ENCODE measurements at places on chromosomes 4 and X.

- DNase-seq, result no peak
- H3K36me3 ChIP-seq, result peaks cover 18% of the 10 kb centered on the region
- H3K27me3 ChIP-seq, result no peaks in the 10 kb centered on the region
- no peak overlapping the region for H3K4me3 ChIP-seq
- no peaks in the 10 kb centered on the region for H3K4me1 ChIP-seq
- no peak overlapping the region for H3K27ac ChIP-seq
Measured at GRCh38 chrX:134502686-134503085, 42.7 kb downstream of the HPRT1 start.

DNA sequence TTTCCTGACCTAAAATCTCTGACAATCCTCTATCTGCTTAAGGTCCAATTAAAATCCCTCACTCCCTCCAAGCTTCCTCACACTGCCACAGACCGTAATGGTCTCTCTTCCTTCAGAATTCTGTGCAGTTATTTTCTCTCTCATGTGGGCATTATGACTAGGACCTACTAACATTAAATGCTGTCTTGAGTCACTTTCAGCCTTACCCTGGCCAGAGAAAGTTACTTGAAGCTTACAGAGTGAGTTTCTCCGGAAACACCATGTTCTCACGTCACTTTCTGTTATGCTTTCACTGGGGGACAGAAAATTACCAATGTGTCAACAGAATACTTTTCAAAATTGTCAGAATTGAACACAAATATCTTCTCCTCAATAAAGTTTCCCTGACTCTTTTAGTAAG is 271.8 kb downstream of the INPP4B start:
- H3K27me3 ChIP-seq, result no peaks in the 10 kb centered on the region
- no peak for DNase-seq

GRCh38 chrX:41386222-41386990 is 52.4 kb downstream of the DDX3X start:
- DNase-seq, result no peak
- peaks cover 18% of the 10 kb centered on the region for H3K4me1 ChIP-seq

- H3K4me1 ChIP-seq, result peaks cover 8% of the 10 kb centered on the region
- no peak overlapping the region for H3K4me3 ChIP-seq
- H3K27ac ChIP-seq, result no peak overlapping the region
- DNase-seq, result no peak
- peaks cover 16% of the 10 kb centered on the region for H3K36me3 ChIP-seq
- H3K27me3 ChIP-seq, result no peaks in the 10 kb centered on the region
Measured at GRCh38 chr4:38343608-38344007, 320.4 kb upstream of the KLF3 start.

DNA sequence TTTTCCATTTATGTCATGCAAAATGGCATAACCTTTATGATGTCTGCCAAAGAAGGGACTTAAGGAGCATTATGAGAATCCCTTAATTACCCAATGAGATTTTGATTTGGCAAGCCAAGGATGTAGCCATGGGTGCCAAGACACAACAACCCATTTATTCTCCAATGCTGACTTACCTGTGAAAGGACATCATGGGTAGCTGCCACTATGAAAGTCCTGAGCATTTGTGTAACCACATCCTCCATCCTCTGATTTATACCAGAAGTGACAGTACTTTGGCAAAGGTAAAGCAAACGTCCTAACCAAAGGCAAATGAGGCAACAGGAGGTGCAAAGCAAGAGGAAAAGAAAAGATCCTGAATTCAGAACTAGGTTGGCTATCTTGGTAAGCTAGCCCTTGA is 87.3 kb upstream of the EMCN start:
- H3K27ac ChIP-seq, result no peak overlapping the region
- no peak overlapping the region for H3K4me3 ChIP-seq
- H3K27me3 ChIP-seq, result no peaks in the 10 kb centered on the region
- no peak for DNase-seq
- no peaks in the 10 kb centered on the region for H3K36me3 ChIP-seq

- H3K27me3 ChIP-seq, result no peaks in the 10 kb centered on the region
- H3K36me3 ChIP-seq, result no peaks in the 10 kb centered on the region
- peaks cover 8% of the 10 kb centered on the region for H3K4me1 ChIP-seq
- DNase-seq, result no peak
Measured at GRCh38 chrX:69077895-69078455, 87.3 kb downstream of the PJA1 start.

GRCh38 chrX:71910643-71910985 is at the start of gene NHSL2:
Gene NHSL2 (plus strand): TSS chrX:71910845.
- peaks cover 9% of the 10 kb centered on the region for H3K27me3 ChIP-seq
- peaks cover 3% of the 10 kb centered on the region for H3K36me3 ChIP-seq
- H3K4me3 ChIP-seq, result peak within 1 kb of the TSS; percentile 85
- H3K27ac ChIP-seq, result no peak within 1 kb of the TSS
- H3K4me1 ChIP-seq, result peaks cover 25% of the 10 kb centered on the region

- no peak overlapping the region for H3K27ac ChIP-seq
- no peak for DNase-seq
- H3K4me3 ChIP-seq, result no peak overlapping the region
- no peaks in the 10 kb centered on the region for H3K27me3 ChIP-seq
Measured at GRCh38 chrX:16239211-16239610, 71.9 kb downstream of the MAGEB17 start.

DNA sequence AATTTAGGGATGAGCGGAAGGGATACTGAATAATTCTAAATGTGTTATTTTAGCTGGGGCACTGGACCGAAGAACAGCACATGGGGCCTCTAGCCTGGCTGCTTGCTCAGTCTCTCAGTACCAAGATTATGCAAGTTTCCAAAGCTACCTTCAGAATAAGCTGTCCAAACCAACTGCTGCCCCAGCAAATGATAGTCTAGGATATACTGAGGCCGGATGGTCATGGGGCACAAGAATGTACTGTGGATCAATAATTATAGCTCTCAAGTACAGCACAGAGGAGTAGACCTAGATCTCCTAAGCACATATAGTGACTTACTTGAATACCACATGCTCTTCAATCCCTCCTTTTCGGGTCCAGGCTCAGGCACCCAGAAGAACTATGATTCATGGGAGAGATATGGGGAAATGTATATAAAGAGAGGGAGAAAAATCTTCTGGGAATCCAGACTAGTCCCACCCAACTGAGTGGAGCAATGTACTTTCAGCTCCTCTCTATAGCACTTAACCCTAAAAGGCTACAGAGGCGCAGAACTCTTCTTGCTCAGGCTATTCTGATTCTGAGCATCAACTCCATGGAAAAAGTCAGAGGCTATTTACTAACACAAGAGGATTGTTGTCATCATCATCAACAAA is 160.3 kb upstream of the GPC4 start:
- no peaks in the 10 kb centered on the region for H3K27me3 ChIP-seq
- no peak overlapping the region for H3K27ac ChIP-seq
- no peak for DNase-seq

- H3K27ac ChIP-seq, result no peak overlapping the region
- no peak overlapping the region for H3K4me3 ChIP-seq
Measured at GRCh38 chr4:63233671-63234070, 1175.6 kb downstream of the TECRL start.

DNA sequence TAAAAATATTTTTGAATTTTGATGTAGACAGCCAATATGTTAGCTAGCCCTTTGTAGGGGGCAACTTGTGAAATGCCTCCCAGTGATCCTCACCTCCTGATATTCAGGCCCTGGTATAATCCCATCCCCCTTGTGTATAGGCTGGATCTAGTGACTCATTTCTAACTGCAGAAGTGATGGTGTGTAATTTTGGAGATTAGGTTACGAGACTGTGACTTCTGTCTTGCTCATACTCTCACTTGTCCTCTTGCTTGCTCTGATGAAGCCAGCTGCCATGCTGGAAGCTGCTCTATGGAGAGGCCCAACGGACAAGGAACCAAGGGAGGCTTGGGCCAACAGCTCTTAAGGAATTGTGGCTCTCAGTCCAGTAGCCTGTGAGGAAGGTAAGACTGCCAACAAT is 61.7 kb downstream of the GPR82 start:
- peaks cover 9% of the 10 kb centered on the region for H3K4me1 ChIP-seq
- no peaks in the 10 kb centered on the region for H3K27me3 ChIP-seq
- H3K36me3 ChIP-seq, result peaks cover 13% of the 10 kb centered on the region
- DNase-seq, result no peak
- H3K27ac ChIP-seq, result no peak overlapping the region

DNA sequence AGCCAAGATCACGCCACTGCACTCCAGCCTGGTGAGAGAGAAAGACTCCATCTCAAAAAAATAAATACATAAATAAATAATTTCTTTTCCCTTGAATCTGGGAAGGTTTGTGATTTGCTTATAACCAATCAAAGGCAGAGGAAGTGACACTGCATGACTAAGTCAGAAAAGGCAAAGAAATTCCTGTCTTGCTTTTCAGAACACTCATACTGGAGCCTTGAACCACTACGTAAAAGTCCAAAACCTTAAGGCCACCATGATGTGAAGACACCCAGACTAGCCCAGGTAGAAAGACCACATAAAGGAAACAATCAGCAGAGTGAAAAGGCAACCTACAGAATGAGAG is 36.6 kb downstream of the TMEM156 start:
- no peak overlapping the region for H3K4me3 ChIP-seq
- DNase-seq, result no peak
- peaks cover 3% of the 10 kb centered on the region for H3K36me3 ChIP-seq

- H3K4me1 ChIP-seq, result no peaks in the 10 kb centered on the region
- peaks cover 2% of the 10 kb centered on the region for H3K27me3 ChIP-seq
- no peak for DNase-seq
Measured at GRCh38 chr4:73822389-73822788, 14.1 kb upstream of the CXCL6 start.

GRCh38 chrX:118207831-118208453 is 91.3 kb upstream of the KLHL13 start:
- DNase-seq, result no peak
- no peaks in the 10 kb centered on the region for H3K36me3 ChIP-seq
- no peaks in the 10 kb centered on the region for H3K4me1 ChIP-seq
- no peaks in the 10 kb centered on the region for H3K27me3 ChIP-seq
- no peak overlapping the region for H3K27ac ChIP-seq

DNA sequence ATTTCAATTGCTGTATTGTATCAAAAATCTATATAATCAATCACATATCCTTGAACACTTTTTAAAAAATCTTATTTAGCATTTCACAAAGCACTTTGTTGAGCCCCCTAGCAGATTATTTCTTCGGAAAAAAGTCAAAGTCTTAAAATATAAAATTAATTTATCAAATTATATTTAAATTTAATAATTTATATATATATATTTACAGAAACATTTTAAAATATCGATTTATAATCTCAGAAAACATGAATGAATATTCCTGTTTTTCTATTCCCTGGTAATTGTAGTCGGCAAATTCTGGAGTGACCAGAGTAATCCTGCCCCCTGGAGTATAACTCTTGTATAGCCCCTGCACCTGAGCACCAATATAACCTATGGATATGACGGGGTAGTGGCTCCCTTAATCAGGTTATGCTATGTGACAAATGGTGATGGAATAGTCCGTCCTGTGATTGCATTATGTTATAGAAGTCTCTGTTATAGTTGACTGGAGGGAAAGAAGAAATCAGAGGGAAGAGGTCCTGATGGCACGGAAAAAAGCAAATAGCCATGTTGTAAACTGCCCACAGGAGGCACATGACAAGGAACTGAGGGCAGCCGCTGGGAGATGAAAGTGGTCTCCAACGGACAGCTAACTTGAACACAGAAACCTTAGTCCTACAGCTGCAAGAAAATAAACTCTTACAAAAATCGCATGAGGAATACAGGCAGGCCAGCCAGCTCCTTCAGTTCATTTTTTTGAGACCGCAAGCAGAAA is 1092.3 kb downstream of the ARAP2 start:
- no peaks in the 10 kb centered on the region for H3K36me3 ChIP-seq
- H3K4me3 ChIP-seq, result no peak overlapping the region
- peak; percentile 16 for DNase-seq

DNA sequence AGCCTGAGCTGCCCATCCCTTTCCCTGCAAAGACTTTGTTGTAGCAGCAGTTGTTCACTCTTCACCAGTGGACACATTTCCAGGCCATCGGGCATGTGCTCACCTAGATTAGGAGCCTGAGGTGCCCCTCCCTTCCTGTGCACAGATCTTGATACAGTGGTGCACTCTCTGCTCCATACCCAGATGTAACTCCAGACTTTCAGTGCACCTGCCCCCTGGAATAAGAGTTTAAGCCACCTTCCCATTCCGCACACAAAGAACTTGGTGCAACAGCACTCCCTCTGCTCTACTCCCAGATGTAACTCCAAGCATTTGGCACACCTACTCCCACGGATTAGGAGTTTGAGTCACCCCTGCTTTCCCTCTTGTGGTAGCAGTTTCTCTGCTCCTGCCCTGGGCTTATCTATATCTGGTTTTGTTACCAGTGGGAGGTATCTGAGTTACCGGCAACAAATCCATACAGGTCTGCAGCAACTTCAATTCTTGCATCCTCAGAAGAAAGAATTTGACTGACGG is 36.0 kb upstream of the PLK4 start:
- no peak overlapping the region for H3K4me3 ChIP-seq
- peaks cover 38% of the 10 kb centered on the region for H3K36me3 ChIP-seq
- no peak for DNase-seq
- no peaks in the 10 kb centered on the region for H3K4me1 ChIP-seq
- no peak overlapping the region for H3K27ac ChIP-seq

GRCh38 chrX:49059201-49059600 is 402 bp downstream of the CCDC120 start:
- H3K27me3 ChIP-seq, result no peaks in the 10 kb centered on the region
- H3K36me3 ChIP-seq, result peaks cover 7% of the 10 kb centered on the region
- peaks cover 14% of the 10 kb centered on the region for H3K4me1 ChIP-seq

GRCh38 chr4:127069675-127070074 is 563.1 kb upstream of the INTU start:
- H3K27ac ChIP-seq, result no peak overlapping the region
- no peaks in the 10 kb centered on the region for H3K27me3 ChIP-seq
- H3K4me3 ChIP-seq, result no peak overlapping the region
- H3K36me3 ChIP-seq, result peaks cover 2% of the 10 kb centered on the region

- H3K4me3 ChIP-seq, result no peak overlapping the region
- H3K4me1 ChIP-seq, result no peaks in the 10 kb centered on the region
- peaks cover 2% of the 10 kb centered on the region for H3K27me3 ChIP-seq
- no peak for DNase-seq
Measured at GRCh38 chrX:126338916-126339315, 172.8 kb upstream of the DCAF12L2 start.

- DNase-seq, result no peak
- no peak overlapping the region for H3K27ac ChIP-seq
- no peaks in the 10 kb centered on the region for H3K27me3 ChIP-seq
- H3K4me1 ChIP-seq, result no peaks in the 10 kb centered on the region
- no peaks in the 10 kb centered on the region for H3K36me3 ChIP-seq
Measured at GRCh38 chrX:20412871-20413486, 146.3 kb upstream of the RPS6KA3 start.

- no peaks in the 10 kb centered on the region for H3K27me3 ChIP-seq
- H3K4me1 ChIP-seq, result no peaks in the 10 kb centered on the region
- H3K27ac ChIP-seq, result no peak overlapping the region
- no peaks in the 10 kb centered on the region for H3K36me3 ChIP-seq
- no peak overlapping the region for H3K4me3 ChIP-seq
- DNase-seq, result no peak
Measured at GRCh38 chr4:91914176-91914804, 389.5 kb upstream of the GRID2 start.

Measured in neural crest cell (in vitro differentiated cells).